Caki2 (cell line): ENCODE measurements at places on chromosomes 3 and 15. TPM values are rescaled to one million over a fixed set of nuclear protein-coding genes. Genes with fewer than 3 reads are reported as not detected.

CCR8 gene
- total RNA-seq, result not detected in 2 replicates

DNA sequence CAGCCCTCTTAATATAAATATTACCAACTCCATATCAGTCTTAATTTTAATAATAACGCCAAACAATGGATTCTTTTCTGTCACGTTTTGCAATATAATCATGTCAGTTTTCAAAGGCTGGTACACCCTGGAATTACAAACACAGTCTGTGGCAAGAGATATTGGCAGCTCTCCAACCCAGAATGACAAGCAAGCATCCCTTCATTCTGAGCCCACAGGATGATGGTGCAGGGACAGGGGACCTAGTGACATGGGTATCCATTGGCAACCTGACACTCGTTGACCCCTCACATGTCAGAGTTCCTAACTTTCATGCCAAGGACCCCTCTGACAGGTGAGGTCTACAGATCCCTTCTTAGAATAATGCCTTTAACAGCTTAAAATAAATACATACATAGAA lies 154.5 kb upstream of the TSC22D2 start:
- DNase-seq, result peak; percentile 33

GRCh38 chr3:124636863-124637296 lies 93.4 kb upstream of the UMPS start:
- no peak for DNase-seq

BTLA gene
- total RNA-seq, result not detected in 2 replicates

GABRB3 gene
- 1.3 and 5.3 TPM in 2 replicates for total RNA-seq

DNA sequence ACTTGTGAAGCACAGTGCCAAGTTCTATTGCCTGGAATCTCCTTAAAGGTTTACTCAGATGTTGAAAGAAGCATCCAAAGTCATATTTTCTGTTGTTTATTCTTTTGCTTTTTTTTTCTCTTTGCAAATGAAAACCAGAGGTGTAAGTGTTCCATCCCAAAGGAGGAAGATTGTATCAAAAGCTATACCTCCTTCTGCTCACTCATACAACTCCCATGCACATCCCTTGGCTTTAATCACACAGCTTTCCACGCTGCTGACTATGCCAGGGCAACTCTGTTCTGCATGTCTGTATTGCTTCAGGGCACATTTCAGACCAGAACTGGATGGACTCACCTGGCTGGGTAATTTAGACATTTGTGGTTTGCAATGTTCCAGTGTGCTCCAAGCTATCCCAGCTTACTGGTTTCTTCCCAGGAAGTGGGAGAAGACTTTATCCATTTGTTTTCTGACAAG lies 399.6 kb upstream of the TBL1XR1 start:
- DNase-seq, result peak; percentile 82

TIMP4 gene
- 9.8 and 10.5 TPM in 2 replicates for total RNA-seq
